Activated T-helper 2 cell treated with anti-CD3 and anti-CD28 coated beads, Interferon-gamma antibody, Interleukin-2, Interleukin-4, amounts not matched to agents 10 μg/mL and 5 μg/mL and 100 μg/mL, durations not matched to agents 14 hours and 24 hours and 36 hours (primary cell): ENCODE measurements at places on chromosomes 2 and 18.

- DNase-seq, result no peak
Measured at GRCh38 chr2:181250691-181251090, 206.5 kb upstream of the ITGA4 start.

DNA sequence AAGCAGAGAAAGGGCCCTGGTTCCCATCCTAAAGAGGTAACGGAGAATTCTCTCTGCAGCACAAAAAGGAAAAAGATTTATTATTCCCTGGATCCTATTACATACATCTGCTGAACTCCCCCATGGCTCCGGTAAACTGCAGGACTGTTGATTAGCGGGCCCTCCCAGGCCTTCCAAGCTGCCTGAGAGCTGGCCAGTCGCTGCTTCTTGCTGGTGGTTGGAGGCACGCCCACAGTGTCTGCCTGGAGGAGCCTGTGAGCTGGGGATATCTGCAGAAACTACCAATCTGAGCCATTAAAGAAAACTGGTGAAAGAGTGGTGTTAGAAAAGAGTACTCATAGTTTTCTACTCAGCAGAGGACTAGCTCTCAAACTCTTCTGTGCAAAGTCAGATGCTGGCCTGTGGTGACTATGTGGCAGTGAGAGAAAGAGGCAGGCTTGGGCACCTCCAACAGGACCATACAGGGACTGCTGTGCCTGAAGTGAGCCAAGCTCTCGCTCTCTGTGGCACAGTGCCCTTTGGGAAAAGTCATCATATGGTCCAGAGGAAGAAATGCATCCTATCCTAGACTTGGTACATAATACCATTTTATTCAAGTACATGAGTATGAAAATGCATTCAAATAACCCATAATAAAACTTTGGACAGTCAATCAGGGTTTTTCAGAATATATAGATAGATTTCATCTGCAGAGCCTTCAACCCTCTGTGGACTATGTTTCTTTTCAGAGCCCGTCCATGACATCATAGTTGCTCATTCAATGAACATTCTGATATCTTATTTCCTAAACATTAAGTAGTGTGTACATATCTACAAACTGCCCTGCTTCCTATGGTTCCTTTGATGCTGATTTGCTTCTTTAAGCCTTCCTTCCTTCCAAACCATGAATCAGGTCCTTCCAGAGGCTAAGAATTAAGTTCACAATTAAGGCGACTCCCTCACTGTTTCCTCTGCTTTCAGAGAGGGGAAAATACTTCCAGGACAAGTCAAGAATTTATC, 242.0 kb upstream of the LYPD1 start:
- DNase-seq, result no peak

DNA sequence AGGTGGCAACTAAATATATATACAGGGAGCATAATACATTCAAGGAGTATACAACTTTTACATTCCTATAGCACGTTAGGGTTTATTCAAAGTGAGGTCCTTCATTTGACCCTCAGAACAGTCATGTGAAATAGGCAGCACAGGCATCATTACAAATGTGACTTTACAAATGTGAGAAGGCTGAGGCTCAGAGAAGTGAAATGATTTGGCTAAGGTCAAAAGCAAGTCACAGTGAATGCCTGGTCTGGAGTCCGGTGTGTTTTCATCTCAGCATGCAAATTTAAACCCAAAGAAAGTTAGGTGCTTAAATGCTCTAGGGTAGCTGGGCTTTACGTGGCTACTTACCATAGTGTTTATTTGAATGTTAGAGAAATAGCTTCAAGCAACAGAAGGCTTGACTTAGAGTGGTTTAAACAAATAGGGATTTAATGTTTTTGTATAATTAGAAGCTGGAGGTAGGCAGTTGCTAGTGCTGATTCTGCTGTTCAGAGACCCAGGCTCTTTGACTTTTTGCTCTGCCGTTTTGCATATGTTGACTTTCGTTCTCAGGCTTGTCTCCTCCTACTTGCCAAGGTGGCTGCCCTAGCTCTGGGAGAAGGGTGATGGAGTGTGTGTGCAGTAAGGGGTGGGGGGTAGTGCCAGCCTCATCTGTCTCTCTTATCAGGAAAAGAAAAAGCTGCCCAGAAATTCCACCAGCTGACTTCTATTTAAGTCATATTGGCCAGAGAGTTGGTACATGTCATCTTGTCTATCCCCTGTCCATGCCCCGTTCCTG, 89.2 kb downstream of the PLCL1 start:
- DNase-seq, result no peak

GRCh38 chr2:240999873-241000541, 1.6 kb downstream of the SNED1 start:
- DNase-seq, result no peak

DNA sequence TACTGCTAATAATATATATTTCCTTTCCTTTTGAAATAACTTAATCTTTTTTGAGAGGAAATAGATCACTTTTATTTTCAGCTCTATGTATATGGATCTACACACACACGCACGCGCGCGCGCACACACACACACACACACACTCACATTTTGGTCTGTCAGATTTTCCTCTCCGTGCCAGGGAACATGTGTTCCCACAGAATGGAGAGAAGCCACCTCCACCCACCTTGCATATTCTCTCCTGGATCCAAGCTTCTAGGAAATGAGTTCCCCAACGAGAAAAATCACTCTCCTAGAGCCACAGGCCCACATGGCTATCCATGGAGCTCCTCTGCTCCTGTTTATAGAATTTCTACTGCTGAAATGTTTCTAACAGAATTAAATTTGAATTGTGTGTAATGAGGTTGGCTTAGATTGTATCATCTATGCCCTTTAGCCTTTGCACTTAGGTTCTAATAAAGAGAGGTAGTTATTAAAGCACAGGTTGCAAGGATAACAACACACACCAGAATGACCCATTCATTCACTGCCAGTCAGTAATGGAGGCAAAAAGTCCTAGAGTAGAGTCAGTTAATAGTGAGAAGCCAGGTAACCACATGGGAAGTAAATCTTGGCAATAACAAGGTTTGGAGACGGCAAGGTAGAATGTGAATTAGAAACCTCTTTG, 19.7 kb downstream of the IFIH1 start:
- no peak for DNase-seq

DNA sequence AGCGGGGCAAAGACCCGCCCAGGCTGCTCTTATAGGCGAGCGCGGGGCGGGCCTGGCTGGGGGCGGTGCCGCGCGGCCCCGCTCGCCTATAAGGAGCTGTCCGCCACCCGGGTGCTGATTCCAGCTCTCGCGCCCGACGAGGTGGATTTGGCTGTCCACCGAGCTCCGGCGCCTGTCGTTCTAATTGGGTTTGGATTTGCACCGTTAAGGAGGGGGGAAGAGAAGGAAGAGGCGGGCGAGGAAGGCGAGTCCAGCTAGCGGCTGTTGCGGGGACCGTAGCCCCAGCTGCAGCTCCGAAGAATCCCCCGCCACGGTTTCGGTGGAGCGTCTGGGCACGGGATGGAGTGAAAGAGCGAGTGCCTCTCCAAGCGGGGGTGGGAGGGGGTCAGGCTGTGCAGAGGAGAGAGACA, at the start of gene CNTNAP5:
Gene CNTNAP5 (plus strand): TSS at position 117 of the 410 bp plus-strand sequence. CDS start 364 bp downstream, outside the sequence.
- DNase-seq, result no peak

- no peak for DNase-seq
Measured at GRCh38 chr2:171469176-171469575, 35.1 kb downstream of the DCAF17 start.

DNA sequence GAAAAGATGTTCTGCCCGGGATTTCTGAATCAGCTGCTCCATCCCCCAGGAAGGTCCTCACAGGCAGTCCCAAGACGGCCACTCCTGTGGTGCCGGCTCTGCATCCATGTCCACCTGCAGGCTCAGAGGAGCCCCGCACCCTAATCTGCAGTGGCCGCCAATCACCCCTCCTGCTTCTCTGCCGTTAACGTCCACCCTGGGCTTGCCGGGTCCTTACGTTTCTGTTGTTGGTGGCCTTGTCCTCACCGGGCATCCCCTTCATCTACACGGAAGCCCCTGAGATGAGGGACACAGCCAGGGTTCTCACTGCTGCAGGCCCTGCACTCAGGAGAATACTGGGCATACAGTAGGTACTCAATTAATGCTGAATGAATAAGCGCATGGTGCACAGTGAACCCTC, 131.5 kb upstream of the SNTG2 start:
- no peak for DNase-seq

- no peak for DNase-seq
Measured at GRCh38 chr2:150476286-150476685, 11.2 kb downstream of the RND3 start.

DNA sequence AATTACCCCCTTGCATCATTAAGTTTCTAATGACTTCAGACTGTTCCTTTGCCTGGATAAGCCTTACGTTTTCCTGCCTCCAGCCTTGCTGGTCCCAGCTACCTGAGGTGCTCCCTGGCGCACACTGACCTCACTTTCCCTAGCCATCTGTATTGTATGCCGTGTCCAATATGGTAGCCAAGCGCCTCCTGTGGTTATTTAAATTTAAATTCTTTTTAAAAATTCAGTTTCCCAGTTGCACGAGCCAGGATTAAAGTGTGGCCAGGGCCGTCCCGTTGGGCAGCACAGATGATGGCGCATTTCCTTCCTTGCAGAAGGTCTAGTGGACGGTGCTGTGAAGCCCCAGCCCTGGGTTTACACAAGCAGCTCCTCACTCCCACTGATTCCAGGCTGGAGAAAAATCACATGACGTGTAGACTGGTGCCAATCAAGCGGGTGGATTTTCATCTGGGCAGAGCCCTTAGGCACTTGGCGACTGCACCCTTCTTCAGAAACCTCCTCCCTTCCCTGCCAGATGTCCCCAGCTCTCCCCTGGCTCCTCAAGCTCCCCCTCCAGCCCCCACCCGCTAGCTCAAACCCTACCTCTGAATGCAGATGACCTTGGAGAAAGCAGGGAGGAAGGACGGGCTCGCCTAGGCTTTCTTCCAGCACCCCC, 33.9 kb downstream of the ACKR3 start:
- no peak for DNase-seq

GRCh38 chr18:9655232-9655767, 40.9 kb upstream of the PPP4R1 start:
- DNase-seq, result no peak

GRCh38 chr2:170533156-170533555, 182.0 kb upstream of the SP5 start:
- DNase-seq, result no peak

- DNase-seq, result no peak
Measured at GRCh38 chr2:176175709-176176607, 12.5 kb upstream of the HOXD1 start.

DNA sequence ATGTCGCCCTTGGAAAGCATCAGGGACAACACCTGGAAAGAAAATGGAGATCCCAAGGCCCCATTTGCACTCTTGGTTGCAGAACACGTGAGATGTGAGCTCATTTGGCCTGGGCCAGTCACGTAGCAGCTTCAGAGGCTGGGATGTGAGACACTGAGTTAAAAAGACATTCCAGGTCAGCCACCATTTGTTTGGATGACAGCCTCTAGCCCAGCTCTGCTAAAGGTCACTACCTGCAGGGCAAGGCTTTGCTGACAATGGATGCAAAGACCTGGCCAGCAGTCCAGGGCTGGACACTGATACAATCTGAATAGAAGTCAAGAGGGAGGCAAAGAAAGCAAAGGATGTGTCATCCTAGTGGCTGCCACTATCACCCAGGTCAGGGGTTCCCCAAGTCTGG, 83.9 kb upstream of the LRPPRC start:
- DNase-seq, result no peak

GRCh38 chr2:206423147-206423546, 20.2 kb upstream of the ADAM23 start:
- no peak for DNase-seq

GRCh38 chr2:211170843-211171242, 614.4 kb downstream of the CPS1 start:
- no peak for DNase-seq

GRCh38 chr2:98705333-98705617, 25.7 kb downstream of the MGAT4A start:
- no peak for DNase-seq

DNA sequence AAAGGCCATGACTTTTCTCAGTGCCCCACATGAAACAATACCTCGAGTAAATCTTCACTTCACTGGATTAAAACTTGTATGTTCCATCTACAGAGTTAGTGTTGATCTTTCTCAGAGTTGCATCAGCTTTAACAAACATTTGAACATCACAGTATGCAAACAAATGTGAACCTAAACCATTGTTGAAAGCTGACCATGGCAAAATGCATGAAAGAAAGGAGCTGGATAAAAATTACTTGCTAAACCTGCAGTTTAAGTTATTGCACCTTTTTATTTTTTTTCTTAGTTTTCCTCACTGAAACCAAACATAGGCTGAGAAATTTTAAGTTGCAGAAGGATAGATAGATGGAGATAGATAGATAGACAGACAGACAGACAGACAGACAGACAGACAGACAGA, 107.2 kb upstream of the UGP2 start:
- no peak for DNase-seq

DNA sequence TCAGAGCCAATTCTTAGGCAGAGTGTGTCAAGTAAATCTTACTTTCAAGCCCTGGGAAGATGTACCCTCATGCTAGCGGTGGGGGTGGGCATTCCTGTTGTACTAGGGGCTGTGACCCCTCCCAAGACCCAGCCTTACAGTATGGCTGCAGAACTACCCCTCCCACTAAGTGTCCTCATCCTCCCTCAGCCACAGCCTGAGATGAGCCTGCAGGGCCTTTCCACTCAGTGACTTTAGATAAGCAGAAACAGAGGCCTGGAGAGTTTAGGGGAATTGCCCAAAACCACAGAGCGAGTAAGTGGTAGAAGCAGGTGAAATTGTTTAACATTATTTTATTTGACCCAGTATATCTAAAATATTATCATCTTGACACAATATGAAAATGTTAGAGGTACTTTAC, 36.6 kb downstream of the TTC32 start:
- DNase-seq, result no peak

- no peak for DNase-seq
Measured at GRCh38 chr2:54947646-54948045, 102.6 kb downstream of the RTN4 start.

DNA sequence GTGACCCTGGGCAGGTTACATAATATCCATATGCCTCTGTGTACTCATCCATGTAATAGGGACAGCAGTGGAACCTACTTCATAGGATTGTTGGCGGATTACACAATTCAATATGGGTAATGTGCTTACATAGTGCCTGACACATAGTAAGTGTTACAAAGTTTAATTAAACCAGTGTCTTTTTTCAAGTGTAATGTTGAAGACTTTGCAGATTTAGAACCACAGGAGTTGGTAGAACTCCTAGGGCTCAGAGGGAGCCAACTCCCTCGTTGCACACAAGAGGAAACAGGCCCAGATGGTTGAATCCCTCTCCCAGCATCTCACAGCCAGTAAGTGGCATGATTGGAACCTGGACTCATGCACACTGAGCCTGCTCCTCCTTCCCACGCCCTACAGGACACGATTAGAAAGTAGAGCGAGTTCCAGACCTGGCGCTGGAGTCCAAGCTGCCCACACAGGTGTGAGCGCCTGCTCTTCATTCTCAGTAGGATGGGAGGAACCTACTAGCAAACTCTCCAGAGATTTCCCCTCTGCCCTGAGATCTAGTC, 97.8 kb downstream of the VSNL1 start:
- DNase-seq, result no peak

GRCh38 chr2:231900486-231900942, 25.7 kb downstream of the NPPC start:
- peak; percentile 33 for DNase-seq
